ENCODE measurements at places on chromosomes 7 and 10.
A peak's percentile ranks its signal among the peaks of the same experiment; 100 is the strongest.

DNA sequence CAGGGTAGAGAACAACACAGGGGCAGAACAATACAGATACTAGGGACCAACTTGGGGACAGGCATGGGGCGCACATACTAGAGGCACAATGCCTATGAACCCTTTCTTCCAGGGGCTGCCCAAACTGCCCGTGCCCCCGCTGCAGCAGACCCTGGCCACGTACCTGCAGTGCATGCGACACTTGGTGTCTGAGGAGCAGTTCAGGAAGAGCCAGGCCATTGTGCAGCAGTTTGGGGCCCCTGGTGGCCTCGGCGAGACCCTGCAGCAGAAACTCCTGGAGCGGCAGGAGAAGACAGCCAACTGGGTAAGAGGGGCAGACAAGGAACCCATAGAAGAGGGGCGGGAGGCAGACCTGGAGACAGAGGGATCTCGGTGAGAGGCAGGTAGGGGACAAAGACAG, 5.8 kb downstream of the CHAT start:
- no peak for DNase-seq

GRCh38 chr7:81690251-81690650, 79.6 kb downstream of the HGF start:
- no peak for DNase-seq

- DNase-seq = no peak
Observed at GRCh38 chr7:122302761-122303530, 1.6 kb downstream of the FEZF1 start.

GRCh38 chr10:88582806-88583583, at the start of gene RNLS:
Gene RNLS, minus strand, starts transcription at chr10:88583318.
- peak; percentile 43 for DNase-seq

- DNase-seq = no peak
Observed at GRCh38 chr10:98569853-98570252, 123.1 kb upstream of the HPS1 start.

GRCh38 chr10:88057720-88058119, 194.3 kb downstream of the PTEN start:
- no peak for DNase-seq

DNA sequence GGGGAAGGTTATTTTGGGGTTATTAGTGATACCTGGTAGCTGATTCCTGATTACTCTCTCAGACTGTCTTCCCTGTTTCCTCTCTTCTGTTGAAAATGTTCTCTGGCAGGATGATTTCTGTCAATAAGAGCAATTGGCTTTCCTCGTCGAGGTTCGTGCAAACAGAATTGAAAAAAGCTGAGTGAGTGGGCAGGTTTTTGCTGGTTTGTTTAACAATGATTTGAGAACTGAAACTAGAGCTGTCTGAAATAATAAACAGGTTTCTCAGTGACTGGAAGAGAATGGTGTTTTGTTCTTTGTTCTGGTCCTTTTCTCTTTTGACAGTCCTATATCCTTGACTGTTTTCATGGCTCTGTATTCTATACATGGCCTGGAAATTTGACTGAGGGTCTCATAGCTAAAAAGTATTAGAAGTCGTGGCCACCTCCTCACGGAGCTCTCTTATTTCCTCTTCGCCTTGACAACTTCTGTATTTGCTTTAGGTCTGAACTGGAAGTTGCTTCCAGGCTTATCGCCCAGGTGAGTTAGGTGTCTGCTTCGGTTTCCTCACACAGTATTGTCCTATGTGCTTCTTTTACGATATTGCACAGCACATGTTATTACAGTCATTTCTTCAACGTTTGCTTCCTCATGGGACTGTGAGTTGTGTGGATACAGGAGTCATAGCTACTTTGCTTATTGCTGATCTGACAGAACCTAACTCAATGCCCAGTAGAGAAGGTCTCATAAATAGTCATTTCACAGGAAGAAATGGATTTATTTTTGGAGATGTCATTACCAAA, 403.6 kb downstream of the NRG3 start:
- DNase-seq = no peak

DNA sequence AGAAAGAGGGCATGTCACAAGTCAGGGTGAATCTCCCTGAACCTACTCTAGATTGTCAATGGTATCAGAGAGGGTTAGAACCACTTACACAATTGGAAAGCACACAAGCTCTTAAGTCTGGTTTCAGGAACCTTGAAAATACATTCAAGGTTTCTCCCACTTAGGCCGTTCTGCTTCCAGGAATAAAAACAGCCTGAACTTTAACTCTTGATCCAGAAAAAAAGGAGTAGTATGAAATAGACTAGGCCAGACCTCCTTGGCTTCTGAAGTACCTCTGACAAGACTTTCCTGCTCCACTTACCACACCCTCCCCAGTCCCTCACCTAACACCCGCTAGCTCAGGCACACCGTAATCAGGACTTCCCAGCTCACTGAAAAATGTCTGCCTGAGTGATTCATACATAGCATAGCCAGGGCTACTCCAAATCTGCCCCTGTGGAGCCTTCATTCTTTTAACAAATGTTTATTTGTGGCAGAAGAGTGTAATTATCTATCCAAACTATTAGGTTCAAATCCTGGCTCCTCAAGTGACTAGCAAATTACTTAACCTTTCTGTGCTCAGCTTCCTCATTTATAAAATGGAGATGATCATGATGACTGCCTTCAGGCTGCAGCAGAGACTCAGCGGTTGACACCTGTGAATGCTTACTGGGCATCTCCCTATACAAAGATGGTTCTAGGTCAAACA, 30.3 kb upstream of the IL6 start:
- DNase-seq = no peak

- DNase-seq = no peak
Observed at GRCh38 chr7:1607696-1608095, 37.9 kb upstream of the PSMG3 start.

GRCh38 chr10:104323760-104324201, 14.5 kb downstream of the ITPRIP start:
- no peak for DNase-seq

DNA sequence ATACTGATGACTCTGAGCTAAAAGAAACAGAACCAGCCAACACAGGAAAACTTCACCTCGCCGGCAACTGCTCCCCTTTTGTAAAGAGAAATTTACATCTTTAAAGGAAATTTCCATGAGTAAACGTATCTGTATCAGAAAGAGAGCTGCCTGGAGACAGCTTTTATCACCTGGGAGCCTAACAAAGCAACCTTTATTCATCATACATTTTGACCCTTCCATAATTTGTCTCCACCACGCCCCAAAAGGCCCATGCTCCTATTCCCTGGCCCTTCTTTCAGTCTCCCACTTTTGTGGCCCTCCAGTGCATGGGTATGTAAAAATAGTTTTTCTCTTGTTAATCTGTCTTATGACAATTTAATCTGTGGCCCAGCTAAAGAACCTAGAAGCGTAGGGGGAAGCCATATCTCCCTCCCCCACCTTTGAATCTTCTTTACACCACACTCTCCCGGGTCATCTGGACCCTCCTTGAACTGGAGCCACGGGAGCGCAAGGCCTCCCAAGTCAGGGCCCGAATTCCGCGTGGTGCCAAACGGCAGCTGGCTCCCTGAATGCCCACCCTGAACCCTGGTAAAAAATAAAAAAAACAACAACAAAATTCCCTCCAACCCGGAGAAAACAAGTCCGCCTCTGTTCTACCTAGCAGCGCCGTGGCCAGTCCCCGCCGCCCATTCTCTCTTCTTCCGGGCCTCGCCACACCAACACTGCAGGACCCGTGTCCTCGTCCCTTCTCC, 15.4 kb upstream of the FKBP9 start:
- no peak for DNase-seq

GRCh38 chr10:97185326-97186058, at the start of gene SLIT1:
Gene SLIT1, minus strand, starts transcription at chr10:97185959. Its CDS starts 285 bp downstream, at chr10:97185674.
- DNase-seq = no peak

All from activated gamma-delta T cell treated with anti-CD3 and anti-CD28 coated beads, Interleukin-2, amount 50 U/mL, for 16 hours (primary cell).